ENCODE measurements at places on chromosomes 6 and 20.

GRCh38 chr6:125658759-125659431, 90.5 kb upstream of the HEY2 start:
- no peak for DNase-seq

DNA sequence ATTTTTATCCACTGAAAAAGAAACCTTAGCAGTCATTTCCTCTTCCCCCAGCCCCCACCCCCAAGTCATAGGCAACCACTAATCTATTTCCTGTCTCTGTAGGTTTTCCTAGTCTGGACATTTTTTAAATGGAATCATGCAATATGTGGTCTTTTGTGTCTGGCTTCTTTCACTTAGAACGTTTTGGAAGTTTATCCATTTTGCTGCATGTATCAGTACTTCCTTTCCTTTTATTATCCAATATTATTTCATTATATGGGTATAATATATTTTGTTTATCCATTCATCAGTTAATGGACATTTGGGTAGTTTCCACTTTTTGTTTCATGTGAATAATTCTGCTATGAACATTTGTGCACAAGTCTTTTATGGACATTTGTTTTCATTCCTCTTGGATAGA, 99.3 kb upstream of the BMP5 start:
- DNase-seq = no peak

- DNase-seq = no peak
These were observed at the start of gene LIN28B for GRCh38 chr6:104956731-104957294. TSS of gene LIN28B (plus strand) at chr6:104957107. CDS start at chr6:104957251, 144 bp downstream.

- DNase-seq = no peak
These were observed 64.4 kb downstream of the GTF2H5 start for GRCh38 chr6:158232316-158233213.

DNA sequence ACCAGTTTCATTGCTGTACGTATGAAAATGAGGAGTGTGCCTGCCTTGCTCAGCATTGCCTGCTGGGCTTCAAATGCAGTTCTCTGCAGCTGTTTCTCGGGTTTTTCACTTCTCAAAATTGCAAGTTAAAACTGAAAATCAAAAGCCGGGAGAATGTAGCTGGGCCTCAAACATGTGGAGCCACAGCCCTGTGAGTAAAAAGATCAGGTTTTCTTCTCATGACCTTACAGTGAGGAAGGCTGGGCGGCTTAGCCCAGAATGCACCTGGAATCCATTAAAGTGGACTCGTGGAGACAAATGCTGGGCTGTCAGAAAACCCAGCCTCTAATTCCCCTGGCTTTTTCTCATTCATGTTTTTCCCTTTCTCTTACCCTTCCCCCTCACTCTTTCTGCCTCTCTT, 34.4 kb downstream of the DSE start:
- DNase-seq = no peak

DNA sequence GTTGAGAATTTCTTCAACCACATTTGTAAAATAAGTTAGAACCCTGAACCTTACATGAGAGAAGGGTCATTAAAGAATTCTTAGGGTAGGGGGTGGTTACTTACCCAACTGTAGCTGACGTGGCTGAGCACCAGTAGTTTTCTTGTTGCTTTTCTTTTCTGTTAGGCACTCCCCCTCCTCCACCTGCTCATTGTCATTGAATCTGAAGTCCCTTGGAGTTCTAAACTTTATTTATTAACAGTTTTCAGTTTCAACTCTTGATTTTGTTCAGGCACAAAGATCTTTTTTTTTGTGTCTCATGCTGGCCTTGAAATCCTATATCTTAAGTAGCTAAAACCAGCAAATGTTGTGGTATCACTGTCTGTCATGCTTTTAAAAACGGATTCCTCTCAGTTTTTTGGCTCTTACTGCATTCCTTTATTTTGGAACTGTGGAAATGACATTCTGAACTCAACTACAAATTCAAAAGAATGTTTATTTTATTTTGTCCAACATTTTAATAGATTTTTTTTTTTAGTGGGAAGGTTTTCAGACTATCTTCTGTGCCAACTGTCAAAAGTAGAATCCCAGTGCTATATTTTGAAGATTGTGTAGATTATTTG, 465.2 kb downstream of the PHF3 start:
- no peak for DNase-seq

GRCh38 chr20:23039136-23039875, 4.2 kb downstream of the SSTR4 start:
- no peak for DNase-seq

DNA sequence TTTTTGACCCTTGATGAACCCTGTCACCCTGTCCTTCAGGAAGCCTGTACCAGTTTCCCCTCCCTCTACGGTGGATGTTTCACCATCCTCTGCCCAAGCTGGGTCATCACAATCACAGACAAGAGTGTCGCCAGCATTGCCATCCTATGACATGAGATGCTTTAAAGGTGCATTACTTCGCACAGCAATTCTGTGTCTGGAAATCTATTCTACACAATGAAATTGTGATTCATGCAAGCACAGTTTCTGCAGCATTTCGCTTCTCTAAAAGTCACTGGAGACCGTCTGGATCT, 2.5 kb upstream of the ULBP2 start:
- no peak for DNase-seq

DNA sequence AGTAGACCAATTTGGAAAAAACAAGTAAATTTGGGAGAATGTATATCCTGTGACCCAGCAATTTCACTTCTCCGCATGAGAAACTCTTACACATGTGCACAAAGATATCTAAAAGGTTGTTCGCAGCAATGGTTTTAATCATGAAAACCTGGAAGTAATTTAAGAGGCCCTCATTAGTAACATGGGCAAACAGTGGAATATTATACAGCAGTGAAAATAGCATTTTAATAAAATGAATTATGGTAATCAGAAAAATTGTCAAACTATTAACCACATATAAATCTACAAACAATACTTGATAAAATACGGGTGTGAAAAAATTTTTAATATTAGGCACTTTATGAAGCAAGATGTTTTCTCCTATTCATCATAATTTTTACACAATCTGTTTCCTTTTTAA, 74.2 kb downstream of the KCNQ5 start:
- DNase-seq = no peak

DNA sequence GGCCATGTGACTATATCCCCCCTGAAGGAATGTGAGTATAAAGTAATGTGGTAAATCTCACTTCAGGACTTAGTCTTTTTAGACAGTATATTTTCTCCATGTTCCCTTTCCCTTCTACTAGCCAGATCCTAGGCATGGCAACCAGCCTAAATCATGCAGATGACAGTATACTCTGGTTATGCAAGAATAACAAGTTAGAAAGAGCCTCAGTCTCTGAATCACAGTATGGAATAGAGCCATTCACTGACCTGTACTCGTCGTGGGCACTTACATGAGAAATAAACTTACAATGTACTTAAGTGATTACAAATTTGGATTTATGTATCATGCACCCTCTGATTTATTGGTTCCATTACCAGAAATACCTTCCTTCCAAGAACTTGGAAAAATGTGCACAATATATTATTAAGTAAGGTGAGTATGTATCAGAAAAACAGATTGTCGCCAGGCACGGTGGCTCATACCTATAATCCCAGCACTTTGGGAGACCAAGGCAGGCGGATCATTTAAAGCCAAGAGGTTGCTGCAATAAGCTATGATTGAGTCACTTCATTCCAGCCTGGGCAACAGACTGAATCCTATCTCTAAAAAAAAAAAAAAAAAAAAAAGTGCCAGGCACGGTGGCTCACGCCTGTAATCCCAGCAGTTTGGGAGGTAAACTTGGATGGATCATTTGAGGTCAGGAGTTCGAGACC, 25.1 kb upstream of the FAM8A1 start:
- DNase-seq = no peak

DNA sequence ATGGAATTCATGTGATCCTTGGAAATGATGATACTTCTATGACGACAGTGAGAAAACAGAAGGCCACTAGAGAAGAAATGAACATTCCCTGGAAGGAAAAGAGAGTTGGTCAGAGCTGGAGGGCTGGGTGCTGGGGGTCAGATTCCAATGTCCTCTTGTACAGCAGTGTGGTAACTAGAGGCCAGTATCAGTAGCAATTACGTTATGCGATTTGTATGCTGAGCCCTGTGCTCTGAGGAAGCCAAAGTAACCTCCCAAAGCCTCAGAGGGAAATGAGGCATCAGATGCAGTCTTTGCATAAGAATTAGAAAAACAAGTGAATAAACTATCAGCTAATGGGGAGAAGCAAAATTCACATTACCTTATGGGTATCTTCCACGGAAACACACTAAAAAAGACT, 65.5 kb upstream of the SLC4A11 start:
- DNase-seq = no peak

DNA sequence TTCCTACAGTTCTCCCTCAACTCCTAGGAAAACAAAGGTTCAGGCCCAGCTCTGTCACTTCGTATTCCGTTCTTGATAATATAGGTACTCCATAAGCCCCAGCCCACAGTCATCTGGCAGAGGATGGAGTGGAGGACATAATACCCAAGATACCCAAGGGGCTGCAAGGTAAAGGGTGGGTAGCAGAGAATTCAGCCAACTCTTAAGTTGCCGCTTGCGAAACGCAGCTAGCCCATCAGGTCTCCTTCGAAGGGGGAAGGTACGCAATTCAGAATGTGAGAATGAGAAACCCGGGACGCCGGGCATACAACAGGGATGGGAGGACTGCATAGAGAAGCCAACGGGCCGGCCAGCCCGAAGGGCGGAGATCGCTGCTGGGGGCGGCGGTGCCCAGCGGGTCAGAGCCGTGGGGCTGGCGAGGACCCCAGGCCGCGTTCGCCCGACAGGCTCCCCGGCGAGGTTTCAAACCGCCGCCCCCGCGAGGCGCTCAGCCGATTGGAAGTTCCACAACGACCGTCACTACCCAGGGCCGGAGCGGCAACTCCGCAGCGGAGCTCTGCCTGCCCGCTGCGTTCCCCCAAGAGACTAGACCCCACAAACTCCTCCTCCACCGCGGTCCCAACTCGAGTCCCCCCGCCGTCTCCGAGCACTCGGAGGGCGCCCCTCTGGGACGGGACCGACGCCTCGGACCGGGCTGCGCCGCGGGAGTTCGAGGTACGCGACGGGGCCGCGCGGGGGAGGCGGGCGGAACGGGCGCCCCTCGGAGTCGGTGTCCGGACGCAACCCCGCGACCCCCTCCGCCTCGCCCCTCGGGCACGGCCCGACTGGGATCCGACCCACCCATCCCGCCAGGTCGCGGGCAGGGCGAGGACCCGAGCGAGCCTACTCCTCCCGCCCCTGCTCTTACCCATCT, 911 bp downstream of the CDK19 start:
- no peak for DNase-seq

DNA sequence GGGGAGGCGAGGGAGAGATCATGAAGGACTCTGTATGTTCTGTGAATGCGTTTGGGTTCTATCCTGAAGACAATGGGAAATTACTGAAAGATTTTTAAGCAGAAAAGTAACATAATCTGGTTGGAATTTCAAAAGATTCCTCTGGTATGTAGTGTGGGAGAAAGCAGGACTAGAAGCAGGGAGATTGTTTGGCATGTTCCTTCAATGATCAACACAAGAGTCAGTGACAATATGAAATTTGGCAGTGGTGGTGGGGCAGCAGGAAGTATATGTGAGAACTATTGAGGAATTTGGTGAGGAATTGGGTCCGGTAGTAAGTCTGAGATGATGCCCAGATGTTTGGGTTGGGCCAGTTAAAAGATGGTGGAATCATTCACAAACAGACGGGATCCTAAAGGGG, 348.7 kb downstream of the CD83 start:
- no peak for DNase-seq

DNA sequence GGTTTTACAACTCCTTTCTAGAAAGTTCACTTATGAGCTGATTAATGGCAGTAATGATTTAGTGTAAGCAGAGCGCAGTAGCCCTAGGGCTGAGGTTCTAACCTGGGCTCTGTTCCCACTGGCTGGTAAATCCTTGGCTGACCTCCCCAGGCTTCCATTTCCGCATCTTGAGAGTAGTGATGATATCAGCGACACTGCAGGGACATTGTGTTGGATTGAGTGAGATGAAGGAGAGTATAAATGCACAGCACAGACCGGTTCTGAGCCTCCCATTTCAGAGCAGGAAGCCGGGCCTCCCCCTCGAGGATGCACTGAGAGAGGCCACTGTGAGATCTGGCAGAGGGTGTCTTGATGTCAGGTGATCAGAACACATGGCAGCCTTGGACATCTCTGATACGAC, 477.2 kb upstream of the SULF2 start:
- DNase-seq = no peak

DNA sequence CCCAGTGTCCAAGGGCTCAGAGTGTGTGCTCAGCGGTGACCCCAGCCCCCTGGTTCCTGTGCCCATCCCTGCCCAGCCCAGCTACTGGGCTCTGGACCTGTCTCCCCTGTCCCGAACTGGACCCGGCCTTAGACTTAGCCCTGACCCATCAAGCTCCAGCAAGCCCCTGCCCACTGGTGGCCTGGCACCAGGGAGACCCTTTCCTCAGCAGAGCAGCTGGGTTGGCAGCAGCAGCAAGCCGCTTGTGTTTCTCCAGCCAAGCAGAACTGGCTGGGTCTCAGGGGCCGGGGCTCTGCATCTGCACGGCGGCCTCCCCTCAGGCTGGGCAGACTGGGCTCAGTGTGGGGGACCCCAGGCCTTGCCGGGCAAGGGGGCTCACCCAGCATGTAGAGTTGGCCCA, 801 bp downstream of the SPDEF start:
- DNase-seq = no peak

- DNase-seq = no peak
These were observed 2.0 kb downstream of the ZBTB24 start for GRCh38 chr6:109480993-109481480.

DNA sequence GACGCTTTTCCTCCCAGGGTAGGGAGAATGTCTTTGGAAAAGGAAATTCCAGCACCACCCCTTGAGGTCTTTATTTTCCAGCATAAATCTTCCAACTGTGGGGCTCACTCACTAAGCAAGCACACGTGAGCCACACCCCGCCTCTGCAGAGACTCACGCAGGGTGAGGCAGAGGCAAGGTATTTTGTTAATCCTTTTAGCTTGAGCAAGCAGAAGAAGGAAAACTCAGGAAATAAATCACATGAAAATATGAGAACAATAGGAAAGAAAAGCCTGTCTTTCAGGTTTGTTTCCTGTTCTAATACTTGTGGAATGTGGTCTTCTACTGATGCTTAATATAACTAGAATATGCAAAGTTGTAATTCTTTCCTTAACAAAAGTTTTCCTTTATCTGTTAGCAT, 4.1 kb upstream of the PHACTR2 start:
- DNase-seq = no peak

DNA sequence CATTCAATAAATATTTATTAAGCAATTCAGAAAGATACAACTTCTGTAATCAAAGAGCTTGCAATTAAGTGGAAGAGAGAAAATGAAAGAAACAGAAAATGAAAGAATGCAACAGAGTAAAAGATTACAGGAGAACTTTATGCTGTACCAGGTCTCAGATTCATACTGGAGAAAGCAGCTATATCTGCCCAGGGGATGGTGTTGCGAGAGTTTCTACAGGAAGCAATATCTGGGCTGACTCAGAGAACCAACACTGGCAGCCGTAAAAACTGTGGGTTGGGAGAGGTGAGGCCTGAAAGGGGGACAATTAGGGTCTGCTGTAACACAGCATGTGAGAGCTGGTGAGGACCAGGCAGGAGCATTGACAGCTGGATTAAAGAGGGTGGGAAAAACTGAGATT, 256.7 kb upstream of the TCF21 start:
- DNase-seq = no peak
